ENCODE measurements at places on chromosomes 16 and 17.

GRCh38 chr16:8808613-8809353 is 11.1 kb downstream of the PMM2 start:
- DNase-seq = no peak

- DNase-seq = no peak
Observed at GRCh38 chr16:70575376-70575775, 51.8 kb downstream of the SF3B3 start.

GRCh38 chr17:12127667-12128066 is 107.0 kb downstream of the MAP2K4 start:
- no peak for DNase-seq

DNA sequence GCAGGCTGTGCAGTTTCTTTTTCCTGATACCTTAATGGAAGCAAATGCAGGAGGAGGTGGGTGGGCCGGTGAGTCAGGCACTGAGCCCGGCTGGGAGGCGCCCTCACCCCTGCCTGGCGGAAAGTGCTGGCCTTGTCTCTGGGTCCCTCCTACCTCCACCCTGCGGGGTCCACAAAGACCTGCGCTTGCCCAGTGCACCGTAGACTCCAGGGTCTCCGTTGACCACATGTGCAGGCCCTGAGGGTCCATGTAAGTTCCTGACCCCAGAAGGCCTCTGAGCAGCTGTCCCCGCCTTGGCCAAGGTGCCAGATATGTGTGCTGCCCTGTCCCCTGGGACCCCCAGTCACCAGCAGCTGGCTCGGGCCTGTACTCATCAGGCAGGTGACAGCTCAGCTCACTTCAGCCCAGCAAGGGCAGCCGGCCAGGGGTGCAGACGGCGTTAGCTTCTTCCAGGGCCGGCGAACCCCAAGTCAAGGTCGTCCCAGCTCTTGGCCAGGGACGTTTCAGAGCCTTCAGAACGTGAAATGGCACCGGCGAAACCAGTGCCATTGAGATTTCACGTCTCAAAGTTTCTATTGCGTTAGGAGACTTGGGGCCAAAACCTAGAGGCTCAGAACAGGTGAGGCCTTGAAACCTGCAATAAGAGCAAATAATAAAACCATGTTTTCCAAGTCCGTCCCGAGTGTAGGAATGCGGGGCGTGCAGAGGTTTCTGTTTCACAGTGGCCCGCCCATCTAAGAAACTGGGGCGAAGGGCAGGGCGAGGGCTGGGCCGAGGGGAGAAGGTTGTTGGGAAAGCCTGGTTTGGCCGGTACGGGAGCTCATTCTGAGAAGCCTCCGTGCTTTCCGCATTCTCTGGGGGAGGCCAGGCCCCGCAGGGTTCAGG is 12.1 kb downstream of the METRNL start:
- DNase-seq = no peak

GRCh38 chr17:67150826-67151225 is 94.2 kb downstream of the HELZ start:
- DNase-seq = no peak

GRCh38 chr17:48335858-48336500 is 94.0 kb downstream of the SKAP1 start:
- DNase-seq = no peak

GRCh38 chr16:86220561-86220960 is 289.8 kb upstream of the FOXF1 start:
- DNase-seq = no peak

- DNase-seq = no peak
Observed at GRCh38 chr17:73571511-73572130, 72.6 kb downstream of the SDK2 start.

DNA sequence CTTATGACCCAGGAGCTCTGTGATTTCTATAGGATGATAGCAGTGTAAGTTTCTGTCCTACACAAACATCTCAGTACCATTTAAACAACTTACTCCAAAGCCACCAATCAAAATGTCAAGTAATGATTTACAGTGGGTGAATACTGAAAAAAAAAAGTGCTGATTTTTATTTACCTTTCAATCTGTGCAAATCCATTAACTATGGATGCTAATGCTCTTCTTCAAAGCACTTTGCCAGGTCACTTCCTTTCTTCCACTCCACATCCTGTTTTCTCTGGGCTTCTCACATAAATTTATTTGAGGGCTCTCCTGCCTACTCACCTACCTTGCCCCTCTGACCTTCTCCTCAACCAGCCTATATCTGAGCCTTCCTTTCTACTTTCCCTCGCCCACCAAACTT is 101.6 kb downstream of the SKAP1 start:
- no peak for DNase-seq

- no peak for DNase-seq
Observed at GRCh38 chr17:78706271-78706915, 75.7 kb downstream of the CYTH1 start.

DNA sequence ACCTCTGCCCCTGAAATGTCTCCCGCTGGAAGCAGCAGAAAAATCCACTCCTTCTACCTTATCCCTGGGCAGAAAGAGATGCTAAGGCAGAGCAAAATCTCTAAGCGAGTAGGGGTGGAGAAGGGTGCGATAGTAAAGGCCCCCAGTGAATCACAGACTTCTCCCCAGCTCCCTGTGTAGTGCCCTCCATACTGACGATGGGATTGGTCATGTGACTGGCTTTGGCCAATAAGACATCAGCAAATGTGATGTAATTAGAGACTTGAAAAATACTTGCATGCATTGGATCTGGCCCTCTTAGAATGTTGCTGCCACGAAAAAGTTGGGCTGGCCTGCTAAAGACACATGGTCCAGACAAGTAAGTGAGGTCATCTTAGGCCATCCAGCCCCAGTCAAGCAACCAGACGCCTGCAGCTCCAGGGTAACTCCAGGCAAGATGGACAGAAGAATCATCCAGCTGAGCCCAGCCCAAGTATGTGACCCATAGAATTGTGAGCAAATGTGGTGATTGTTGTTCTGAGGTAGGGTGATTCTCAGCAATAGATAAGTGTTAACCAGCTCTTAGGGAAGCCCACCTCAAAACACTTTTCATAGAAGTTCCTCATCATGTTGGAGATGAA is 36.0 kb downstream of the HASPIN start:
- no peak for DNase-seq

GRCh38 chr16:75152635-75153034 is 4.3 kb downstream of the ZFP1 start:
- DNase-seq = no peak

GRCh38 chr17:42809250-42809649 is 10.6 kb downstream of the CNTD1 start:
- peak; percentile 54 for DNase-seq

DNA sequence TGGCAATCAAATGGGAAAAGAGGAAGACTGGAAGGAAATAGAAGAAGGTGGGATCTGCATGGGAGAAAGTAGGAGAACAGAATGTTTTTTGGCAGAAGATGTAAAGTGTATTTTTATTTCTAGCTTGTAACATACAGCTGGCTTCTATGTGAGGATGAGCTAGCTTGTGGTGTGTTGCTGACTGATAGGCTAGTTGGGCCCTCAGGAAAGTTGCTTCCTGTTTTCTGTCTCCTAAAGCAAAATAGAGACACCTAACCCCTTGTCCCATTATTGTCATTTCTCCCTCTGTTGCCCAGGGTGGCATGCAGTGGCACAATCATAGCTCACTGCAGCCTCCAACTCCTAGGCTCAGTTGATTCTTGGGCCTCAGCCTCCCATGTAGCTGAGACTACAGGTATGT is 15.9 kb downstream of the TNRC6A start:
- DNase-seq = no peak

DNA sequence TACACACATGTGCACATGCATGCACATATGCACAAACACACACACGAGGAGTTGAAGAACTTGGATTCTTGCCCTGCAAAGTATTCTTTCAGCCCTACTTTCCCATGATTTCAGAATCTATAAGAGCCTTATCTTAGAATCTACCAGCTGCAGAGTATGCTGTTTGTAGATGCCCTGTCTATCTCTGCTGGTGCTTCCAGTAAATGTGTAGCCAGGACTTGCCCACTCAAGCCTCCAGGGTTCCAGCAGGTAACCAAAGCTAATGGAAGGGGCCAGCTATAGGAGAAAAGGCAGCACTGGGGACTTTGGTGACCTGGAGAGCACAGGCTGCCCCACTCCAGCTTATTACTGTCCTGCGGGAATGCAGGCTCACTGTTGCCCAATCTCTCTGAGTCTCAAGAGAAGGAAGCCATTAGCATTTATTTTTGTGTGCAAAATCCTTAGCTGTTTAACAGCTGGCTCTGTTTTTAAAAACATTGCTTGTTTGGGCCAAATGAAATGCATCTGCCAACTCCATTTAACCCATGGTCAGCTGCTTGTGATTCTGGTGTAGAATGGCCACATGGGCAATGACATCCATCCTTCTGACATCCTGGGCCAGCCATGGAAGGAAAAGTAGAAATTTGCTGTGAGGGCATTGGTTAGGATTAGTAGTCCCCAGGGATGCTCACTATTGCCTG is 28.6 kb upstream of the XYLT1 start:
- DNase-seq = no peak

- DNase-seq = peak; percentile 86
Observed at GRCh38 chr16:4315186-4316107, at the start of gene GLIS2. Gene GLIS2 (plus strand): TSS chr16:4316067. CDS start chr16:4332281, 16,214 bp downstream.

- no peak for DNase-seq
Observed at GRCh38 chr17:54172096-54172984, 349.6 kb downstream of the KIF2B start.

GRCh38 chr17:57809879-57810278 is 40.0 kb downstream of the MRPS23 start:
- no peak for DNase-seq

GRCh38 chr16:4414187-4414917 is 2.0 kb downstream of the CORO7 start:
- no peak for DNase-seq

DNA sequence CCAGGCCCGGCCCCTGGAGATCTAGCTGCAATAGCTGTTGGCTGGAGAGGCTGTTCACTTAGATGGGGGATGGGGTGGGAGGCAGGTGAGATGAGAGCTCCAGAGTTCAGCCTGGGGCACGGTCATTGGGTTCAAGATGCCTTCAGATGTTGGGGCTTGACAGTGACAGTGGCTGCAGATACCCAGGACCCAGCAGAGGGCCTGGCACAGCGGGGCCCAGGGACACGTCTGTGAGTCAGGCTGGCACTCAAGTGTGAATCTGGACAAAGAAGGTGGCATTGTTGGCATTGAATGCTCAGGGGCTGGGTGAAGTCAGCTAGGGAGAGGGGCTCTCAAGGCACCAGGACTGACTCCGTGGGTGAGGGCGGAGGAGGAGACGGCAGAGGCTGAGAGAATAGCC is 328.1 kb downstream of the SEC14L1 start:
- no peak for DNase-seq

All from H54 (cell line).